ENCODE measurements at places on chromosomes 1 and 21.
A peak's percentile ranks its signal among the peaks of the same experiment; 100 is the strongest.

DNA sequence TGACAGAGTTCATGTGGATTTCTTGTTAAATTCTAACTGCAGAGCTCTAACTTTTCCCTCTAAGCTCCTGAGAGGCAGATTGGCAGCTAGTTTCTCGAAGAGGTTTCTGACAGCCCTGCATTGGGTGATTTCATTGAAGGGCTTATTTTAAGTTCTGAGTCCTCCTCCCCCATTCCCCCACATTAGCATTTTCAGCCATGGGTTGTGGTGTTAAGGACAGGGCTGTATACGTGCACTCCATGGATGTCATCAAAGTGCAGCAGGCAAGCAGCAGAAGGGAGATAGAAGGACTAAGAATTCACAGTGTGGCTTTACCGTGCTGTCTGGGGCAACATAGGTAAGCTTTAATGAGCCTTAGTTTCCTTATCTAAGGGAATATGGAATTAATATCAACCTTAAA, 19.0 kb downstream of the CRYZ start:
- no peak for DNase-seq

DNA sequence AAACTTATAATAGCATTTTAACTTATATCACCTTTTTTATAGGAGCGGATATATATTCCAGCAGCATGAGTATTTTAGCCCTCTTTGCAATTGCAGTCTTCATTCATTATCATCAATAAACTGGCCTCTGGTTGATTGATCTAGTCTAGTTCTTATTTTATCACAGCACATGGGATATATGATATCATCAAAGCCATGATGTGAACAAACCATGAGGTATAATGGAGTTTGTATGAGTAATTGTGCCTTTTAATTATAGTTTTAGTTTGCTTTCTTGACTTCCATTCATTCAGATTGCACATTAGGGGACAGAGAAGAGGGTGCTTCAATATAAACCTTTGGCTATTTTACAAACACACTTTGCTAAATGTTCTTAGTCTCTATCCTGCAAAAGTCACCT, 3.5 kb upstream of the UBR4 start:
- no peak for DNase-seq

- DNase-seq, result no peak
These were observed 135.9 kb upstream of the HMCN1 start for GRCh38 chr1:185598332-185598731.

DNA sequence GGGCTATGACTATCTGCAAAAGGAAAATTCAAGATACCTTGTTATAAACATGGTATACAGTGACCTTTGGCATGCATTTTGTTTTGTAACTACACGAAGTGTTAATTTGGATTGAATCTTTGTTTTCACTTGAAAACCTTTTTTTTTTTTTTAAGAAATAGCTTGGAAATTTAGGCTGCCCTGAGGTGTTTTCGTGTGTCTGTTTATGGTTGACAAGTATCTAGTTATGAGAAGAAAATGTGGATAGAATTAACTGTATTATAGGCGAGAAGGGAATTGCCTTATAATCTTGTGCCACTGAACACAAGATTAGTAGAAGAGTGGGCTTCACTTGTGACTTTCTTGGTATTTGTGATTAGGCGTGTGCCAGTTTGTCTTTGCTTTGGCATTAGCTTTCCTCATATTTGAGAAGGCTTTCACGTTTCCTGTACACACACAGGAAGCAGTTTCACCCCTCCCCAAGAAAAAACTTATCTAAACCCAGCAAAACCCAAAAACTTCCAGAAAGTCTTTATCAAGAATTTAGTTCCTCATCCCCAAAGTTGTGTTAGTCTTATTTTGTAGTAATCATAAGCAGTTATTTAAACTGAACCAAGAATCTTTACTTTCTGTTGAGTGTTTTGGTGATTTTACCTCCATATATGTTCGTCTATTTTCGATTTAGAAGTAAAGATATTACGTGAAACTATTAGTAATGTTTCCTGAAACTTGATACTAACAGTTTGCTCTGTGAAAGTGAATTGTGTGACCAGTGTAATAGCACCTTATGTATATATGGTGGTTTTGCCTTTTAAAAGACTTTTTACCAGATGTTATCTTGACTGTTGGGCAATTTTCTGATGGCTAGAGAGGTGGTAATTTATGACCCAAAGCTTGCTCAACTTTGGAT, 3.8 kb downstream of the DYRK1A start:
- no peak for DNase-seq

GRCh38 chr1:112083487-112083886, 94.0 kb upstream of the KCND3 start:
- peak; percentile 9 for DNase-seq

- DNase-seq, result no peak
These were observed 2.6 kb upstream of the TTC34 start for GRCh38 chr1:2803931-2804627.

DNA sequence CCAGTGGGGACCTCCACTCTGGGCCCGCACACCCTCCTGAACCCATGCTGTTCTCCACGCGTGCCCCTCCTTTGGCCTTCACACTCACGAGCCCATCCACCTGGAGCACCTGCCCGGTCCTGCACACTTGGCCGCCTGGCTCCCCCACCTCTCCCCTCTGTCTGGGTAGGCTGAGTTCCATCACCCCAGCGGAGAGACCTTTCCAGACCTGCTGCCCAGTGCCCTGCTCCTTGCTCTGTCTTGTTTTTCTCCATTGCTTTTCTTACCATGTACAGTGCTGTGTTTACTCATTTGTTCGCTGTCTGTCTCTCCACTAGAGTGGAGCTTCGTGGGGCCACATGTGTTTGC, 351.0 kb upstream of the VAMP3 start:
- DNase-seq, result no peak

DNA sequence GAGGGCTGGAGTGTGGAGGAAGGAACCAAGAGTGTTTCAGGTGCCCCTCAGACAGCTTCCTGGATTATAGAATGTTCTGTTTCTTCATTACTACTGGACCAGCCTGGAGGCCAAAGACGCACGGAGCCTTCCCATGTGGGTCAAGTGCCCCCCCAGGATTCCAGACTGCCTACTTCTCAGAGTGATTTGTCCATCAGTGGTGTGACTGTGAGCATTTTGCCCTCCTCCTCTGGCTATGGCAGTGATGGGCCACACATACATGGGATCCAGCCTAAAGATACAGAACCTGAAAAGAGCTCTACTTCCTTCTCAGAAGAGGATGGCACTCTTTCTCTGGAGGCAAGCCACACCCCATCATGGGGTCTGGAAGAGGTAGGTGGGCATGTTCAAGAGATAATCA, 64.9 kb downstream of the MACF1 start:
- no peak for DNase-seq

DNA sequence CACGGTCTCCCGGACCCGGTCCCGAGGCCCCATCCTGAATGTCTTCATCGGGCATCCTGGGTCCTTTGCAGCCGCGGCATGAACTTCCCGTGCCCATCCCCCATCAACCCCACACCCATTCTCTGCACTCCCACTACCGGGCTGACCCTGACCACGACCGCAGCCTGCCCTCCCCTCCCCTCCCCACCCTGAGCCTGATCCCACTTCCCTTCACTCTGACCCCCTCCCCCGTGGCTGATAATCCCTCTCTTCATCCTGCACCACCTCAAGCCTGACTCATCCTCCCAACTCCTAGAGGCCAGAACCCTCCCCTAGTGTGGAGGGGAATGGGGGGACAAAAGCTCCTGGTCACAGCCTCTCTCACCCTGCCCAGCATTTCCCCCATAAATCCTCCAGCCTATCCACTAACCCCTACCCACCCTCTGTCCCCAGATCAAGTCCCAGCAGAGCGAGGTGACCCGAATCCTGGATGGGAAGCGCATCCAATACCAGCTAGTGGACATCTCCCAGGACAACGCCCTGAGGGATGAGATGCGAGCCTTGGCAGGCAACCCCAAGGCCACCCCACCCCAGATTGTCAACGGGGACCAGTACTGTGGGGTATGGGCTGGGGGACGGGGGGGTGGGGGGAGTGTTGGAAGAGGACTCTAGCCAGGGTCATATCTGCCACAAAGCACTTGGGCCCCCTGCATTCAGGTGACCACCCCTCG, 602 bp downstream of the SH3BGRL3 start:
- DNase-seq, result peak; percentile 43

DNA sequence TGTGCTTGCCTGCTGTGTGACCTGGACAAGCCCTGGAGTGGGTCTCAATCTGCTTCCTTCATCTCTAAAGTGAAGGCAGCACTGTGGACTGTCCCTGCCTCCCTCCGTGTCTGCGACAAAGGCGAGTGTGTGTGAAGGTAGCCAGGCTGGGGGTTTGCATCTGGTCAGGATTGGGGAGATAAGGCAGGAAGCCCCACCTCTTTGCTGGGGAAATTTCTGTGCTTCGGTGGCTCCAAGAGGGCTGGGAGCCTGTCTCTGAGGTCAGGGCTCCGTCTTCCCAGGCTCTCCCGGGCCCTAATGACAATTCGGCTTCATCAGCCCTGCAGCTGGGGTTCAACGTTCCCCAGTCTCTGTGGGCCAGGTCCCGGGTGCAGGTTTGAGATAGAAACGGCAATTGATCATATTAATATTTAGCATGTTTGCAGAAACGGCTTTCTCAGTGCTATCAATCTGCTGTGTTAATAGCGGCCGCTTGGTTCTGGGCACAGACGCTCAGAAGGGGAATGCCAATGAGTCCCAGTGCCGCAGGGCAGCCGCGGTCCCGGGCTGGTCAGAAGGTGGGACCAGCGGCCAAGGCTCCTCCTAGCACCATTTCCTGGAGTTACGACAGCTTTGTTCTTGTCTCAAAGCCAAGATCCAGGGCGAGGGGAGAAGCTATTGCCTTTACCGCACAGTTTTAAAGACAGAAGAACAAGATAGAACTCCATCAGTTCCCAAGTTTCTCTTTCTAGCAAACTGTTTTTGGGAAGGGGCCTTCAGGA, 105.7 kb downstream of the PRDM16 start:
- no peak for DNase-seq

GRCh38 chr1:41384579-41384978, 23.3 kb downstream of the FOXO6 start:
- no peak for DNase-seq

- no peak for DNase-seq
These were observed 24.8 kb downstream of the ATPAF1 start for GRCh38 chr1:46643368-46643775.

GRCh38 chr1:188706742-188707141, 1770.9 kb downstream of the BRINP3 start:
- no peak for DNase-seq

- DNase-seq, result no peak
These were observed 33.8 kb downstream of the CLIC6 start for GRCh38 chr21:34702341-34703170.

- peak; percentile 63 for DNase-seq
These were observed 14.1 kb upstream of the NUAK2 start for GRCh38 chr1:205335692-205336091.

DNA sequence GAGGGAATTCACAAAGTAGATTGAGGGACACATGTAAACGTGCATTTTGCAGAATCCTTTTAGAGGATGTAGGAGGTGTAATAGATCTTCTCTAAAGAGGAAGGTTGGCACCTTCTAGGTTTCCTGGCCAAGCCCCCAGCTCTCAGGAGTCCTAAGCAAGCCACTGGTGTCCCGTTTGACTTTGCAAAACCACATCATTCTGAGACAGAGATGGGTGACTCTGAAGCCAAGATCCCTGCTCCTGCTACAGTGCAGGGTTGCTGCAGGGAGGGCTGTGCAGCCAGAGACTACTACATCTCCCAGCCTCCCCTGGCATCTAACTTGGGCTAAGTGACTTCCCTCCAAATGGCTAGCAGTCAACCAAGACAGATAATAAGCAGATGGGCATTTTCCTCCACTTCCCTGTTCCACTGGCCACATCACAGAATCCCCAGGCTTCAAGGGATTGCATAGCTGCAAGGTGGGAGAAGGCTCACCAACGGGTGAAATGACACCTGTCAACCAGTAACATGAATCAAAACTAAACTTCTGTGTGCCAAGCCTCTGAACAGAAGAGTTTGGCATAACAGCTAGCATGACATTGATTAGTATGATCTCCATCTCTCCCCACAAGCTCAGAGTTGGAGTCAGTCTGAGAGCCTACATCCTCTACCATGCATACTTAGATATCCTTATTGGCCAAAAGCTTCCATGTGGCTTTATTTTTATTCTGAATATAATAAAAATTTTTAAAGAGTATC, 129.6 kb upstream of the COA6 start:
- DNase-seq, result no peak

DNA sequence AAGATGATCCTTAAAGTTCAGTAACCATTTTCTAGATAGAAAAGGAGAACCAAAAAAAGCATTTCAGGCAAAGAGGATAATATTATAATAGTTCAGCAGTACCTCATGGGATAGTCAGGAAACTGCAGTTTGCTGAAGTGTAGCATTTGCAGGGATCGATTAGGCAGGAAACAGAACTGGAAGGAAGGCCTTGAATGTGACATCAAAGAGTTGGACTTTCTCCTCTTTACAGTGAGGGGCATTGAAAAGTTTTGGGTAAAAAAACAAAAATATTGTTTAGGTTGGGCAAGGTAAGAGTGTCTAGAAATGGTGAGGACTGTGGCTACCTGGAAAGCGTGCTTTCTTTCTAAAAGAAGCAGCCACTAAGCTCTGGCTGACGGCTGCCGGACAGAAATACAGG, 8.0 kb upstream of the IRF6 start:
- DNase-seq, result no peak
